NCI-H1048 (cell line): ENCODE measurements at places on chromosomes 5 and 9.

DNA sequence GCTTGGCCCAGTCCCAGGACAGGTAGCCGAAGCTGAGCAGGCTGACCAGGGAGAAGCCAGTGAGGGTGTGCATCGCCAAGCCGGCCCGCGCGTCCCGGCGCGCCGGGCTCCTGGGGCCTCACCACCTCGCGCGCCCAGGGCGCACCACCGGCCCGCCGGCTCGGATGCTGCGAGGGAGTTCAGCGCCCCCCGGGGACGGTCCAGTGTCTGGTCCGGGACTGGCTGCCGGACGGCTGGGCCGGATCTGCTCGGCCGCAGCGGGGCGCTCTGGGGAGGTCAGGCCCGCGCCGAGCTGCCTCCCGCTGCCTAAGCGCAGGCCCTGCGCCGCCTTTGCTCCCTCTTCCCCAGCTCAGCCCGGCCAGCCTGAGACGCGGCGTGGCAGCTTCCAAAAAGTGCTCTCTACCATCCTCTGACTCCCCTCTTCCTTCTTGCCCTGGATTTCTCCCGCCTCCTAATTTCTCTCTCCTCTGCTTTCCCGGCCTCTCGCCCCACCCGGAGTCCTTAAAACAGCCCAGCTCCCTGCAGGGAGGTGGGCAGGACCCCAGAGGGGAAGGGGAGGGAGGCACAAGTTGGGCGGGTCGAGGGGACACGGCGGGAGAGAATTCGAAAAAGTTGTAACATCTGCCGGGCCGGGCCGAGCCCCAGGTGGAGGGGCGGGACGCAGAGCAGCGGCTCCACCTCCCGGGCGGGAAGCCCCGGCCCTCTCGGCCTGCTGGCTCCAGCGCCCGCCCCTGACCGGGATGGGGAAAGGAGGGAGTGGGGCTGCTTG lies at the start of gene ARSI:
ARSI (minus strand) TSS at position 605 of the 769 bp plus-strand sequence; CDS start at position 73, 532 bp downstream.
- no peak for DNase-seq

GRCh38 chr5:79705632-79706031 lies 16.0 kb downstream of the CMYA5 start:
- no peak for DNase-seq

- no peak for DNase-seq
Observed at GRCh38 chr9:536597-537511, 304.6 kb upstream of the DMRT1 start.

- no peak for DNase-seq
Observed at GRCh38 chr5:81450940-81451339, 57.0 kb upstream of the ACOT12 start.

- no peak for DNase-seq
Observed at GRCh38 chr5:11302663-11303062, 541.6 kb upstream of the DAP start.

GRCh38 chr5:42569953-42570548 lies 146.8 kb downstream of the GHR start:
- DNase-seq = no peak

DNA sequence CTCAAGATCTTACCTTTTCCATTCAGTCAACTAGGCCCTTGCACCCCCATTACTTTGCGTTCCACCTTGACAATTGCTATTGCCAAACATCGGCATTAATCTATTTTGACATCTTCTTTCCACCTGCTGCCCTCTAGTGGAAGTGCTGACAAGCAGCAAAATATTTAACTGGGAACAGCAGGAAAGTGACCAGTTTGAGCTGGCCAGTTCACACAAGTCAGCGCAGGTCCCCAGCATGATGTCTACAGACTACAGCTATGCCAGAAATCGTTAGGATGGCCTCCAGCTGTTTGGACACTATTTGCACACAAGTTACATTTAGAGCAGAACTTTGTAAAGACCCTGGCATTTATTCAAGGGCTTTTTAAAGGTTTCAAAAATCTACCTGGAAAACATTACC lies 160.1 kb downstream of the GHR start:
- no peak for DNase-seq

DNA sequence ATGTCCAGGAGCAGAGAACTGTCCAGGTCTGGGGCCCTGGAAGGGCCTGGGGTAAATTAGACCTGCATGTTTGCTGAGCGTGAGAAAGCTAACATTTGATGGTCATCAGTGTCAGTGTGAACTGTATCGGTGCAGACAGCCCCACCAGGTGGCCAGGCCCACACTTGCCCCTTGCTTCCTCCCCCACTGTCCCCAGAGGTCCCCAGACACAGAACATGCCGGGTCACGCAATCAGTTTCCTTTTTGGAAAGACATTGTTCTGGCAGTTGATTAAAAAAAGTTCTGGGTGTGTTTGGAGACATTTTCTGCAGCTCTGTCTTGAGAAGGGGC lies 1.5 kb downstream of the NKD2 start:
- no peak for DNase-seq

GRCh38 chr5:151904909-151905308 lies 19.7 kb downstream of the GLRA1 start:
- no peak for DNase-seq

DNA sequence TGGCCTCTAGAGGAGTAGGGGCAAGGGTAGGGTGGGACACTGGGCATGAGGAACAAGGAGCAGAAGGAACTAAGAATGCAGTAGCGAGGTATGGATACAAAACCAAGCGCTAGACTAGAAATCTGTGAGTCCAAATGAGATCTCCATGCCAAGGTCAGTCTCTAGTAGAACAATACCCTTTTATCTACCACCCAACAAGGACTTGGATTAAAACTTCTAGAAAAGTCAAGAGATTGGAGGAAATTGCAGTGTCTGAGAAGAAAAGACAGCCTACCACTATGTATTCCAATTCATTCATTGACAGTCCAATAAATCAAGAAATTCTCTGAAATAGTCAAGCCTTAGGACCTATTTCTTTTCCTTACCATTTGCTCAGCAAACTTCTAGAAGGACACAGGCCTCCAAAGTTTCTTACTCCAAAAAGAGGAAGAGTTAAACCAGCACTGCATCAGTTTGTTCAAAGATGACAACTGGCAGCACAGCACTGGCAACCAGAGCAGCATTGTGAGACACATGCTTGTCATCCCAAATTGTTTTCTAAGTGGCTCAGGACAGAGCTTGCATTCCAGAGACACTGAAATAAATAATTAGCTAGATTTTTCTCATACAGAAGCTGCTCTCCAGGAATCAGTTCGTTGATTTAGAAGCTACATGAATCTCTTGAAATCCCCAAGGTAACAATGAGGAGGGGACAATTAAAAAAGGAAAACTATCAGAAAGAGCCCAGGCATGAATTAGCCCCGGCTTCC lies 22.6 kb downstream of the ABCA1 start:
- no peak for DNase-seq
